Lung microvascular endothelial cell (primary cell): ENCODE measurements at places on chromosomes 7 and 10. TPM values are rescaled to one million over a fixed set of nuclear protein-coding genes. Genes with fewer than 3 reads are reported as not detected.

The FAM20C gene
- 0.65 and 0.79 TPM in 2 replicates for total RNA-seq

- peak; percentile 7 for DNase-seq
Observed at GRCh38 chr7:124033095-124033806, 384 bp upstream of the TMEM229A start.

DNA sequence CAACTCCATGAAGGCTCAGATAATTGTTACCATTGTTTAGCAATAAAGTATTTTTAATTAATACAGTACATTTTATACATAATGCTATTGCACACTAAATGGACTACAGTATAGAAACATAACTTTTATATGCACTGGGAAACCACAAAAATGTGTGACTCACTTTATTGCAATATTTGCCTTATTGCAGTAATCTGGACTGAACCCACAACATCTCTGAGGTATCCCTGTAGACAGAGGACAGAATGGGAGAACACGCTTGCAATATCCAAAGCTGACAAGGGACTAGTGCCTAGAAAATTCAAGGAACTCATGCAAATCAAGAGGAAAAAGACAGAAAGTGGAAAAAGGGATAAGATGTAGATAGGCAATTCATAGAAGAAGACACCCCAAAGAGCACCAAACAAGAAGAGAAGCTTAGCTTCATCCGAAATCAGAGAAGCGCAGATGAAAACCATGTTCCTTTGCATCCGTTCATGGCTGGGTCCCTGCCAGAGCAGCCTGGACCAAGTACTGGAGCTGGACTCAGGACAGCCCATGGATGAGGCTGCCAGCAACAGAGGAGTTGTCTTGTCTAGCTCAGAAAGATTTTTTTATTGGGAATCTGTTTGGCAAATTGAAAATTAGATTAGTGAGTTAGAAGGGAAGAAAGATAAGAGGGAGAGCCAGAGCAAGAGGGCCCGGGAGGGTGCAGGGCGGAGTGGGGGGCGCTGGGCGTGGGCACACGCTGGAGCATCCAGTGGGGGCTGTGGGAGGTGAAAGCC lies 16.0 kb upstream of the GALNTL5 start:
- no peak for DNase-seq

DNA sequence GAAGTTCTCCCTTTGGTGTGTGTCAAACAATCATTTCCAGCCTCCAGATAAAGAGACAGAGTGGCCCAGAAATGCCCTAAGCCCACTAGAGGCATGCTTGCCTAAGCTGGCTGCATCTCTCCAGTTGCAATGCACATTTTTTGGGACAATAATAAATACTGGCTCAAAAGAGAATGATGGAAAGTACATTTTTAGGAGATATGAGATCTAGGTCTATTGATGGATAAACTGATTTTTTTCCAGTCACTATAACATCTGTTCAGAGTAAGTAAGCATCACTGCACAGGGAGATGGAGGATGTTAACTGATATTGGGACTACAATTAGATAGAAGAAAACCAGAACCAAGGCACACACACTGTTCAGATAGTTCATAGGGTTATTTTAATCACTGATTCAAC lies 553.0 kb downstream of the GRM8 start:
- no peak for DNase-seq

The KCNMA1 gene
- 0.87 TPM in 1 of 2 replicates, not detected in the other for total RNA-seq

The C7orf57 gene
- not detected in 2 replicates for total RNA-seq

The EPO gene
- not detected in 2 replicates for total RNA-seq
